ENCODE measurements at places on chromosomes 2 and 18.
A peak's percentile ranks its signal among the peaks of the same experiment; 100 is the strongest.

- DNase-seq = peak; percentile 91
Observed at GRCh38 chr2:196068271-196069209, at the start of gene DNAH7. Gene DNAH7 (minus strand): TSS chr2:196068837. CDS start chr2:196068711, 126 bp downstream.

DNA sequence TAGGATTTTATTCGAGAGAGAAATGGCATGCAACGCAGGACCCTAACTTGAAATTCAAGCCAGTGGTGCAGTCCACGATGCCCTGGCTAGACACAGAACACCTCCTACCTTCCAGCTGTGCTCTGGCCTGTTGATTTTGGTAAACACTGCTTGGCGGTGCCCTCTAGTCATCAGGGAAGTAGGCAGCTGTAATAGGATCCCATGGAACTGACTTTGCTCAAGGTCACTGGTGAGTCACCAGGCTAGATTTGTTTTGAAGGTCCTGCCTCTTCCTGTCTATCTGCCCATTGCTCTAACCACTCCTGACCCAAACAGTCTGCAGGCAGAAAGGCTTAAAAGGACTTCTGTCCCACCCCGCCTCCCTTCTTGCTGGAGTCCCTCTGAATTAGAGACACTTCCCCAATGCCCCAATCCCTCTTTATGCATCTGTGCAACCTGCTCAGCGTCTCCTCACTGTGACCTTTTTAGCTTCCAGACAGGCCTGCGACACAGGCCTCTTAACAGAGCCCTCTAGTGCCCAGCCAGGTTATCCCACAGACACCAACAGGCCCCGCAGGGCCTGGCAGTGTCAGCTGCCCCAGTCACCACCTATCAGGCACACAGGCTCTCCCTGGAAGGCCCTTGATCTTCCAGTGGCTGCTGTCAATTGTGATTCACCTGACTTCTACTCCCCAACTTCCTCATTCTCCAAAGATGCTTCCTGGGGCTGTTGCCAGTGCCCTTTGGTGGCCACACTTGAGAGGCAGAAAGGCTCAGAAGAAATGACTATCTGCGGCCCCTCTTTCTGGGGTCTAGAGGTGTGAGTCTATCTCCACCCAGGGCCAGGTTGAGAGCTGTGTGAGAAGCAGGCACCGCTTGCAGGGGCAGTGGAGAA is 5.2 kb downstream of the TMEM127 start:
- DNase-seq = peak; percentile 97

DNA sequence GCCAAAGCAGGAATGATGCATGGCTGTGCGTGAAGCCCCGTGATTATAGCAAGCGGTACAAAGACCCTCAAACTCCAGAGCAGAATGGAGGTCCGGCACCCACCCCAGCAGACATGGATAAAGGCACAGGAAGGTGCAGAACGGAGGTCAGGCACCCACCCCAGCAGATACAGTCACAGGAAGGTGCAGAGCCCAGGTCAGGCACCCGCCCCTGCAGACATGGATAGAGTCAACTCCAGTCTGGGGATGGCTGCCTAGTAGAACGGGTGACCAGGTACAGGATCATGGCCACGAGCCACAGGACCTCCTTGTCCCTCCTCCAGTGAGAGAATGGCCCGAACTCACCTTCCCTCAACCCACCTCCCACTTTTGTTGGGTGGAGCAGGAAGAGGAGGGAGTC is 318.3 kb upstream of the SALL3 start:
- no peak for DNase-seq

DNA sequence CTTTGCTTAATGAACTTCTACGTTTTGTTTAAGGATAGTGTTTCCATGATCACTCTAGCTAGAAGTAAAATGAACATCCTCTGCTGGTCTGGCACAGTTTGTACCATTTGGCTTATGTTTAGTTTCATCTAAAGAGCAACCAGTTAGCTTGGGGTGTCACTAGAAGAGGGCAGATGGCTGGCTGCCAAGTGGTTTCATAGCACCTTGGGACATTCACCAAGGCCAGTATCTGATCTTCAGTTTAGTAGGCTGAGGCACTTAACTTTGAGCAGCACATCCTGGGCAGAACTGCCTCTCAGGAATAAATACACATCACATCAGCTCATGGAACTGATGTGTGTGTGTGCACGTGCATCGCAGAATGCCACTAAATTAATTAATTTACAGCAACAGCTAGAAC is 68.4 kb downstream of the NXPH2 start:
- no peak for DNase-seq

GRCh38 chr18:78984941-78985784 is 5.5 kb downstream of the SALL3 start:
- DNase-seq = peak; percentile 70

- no peak for DNase-seq
Observed at GRCh38 chr2:191740016-191740419, 62.1 kb downstream of the NABP1 start.

DNA sequence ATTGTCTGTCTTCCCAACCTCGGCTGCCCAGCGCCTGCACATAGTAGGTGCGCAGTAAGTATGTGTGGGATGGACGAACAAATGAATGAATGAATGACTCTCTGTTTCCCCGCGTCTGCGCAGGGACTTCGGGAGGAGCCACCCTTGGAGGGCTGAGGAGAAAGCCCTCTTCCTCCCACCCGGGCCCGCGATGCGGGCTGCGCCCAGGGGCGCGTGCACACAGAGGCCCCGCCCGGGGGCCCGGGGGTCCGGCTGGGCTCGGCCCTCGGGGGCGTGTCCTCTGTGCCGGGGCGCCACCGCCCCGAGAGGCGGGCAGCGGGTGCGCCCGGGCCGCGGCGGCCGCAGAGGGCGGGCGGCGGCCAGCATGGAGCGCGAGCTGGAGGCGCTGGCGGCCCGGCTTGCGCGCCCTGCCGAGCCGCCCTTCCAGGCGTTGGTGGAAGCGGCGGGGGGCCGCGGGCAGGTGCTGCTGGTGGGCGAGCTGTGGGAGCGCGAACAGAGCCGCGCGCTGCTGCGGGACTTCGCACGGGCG is at the start of gene C2orf72:
Gene C2orf72 (plus strand): TSS at position 322 of the 529 bp plus-strand sequence. CDS start 43 bp downstream, at position 365.
- DNase-seq = no peak

- no peak for DNase-seq
Observed at GRCh38 chr2:4745056-4745991, 946.9 kb upstream of the SOX11 start.

DNA sequence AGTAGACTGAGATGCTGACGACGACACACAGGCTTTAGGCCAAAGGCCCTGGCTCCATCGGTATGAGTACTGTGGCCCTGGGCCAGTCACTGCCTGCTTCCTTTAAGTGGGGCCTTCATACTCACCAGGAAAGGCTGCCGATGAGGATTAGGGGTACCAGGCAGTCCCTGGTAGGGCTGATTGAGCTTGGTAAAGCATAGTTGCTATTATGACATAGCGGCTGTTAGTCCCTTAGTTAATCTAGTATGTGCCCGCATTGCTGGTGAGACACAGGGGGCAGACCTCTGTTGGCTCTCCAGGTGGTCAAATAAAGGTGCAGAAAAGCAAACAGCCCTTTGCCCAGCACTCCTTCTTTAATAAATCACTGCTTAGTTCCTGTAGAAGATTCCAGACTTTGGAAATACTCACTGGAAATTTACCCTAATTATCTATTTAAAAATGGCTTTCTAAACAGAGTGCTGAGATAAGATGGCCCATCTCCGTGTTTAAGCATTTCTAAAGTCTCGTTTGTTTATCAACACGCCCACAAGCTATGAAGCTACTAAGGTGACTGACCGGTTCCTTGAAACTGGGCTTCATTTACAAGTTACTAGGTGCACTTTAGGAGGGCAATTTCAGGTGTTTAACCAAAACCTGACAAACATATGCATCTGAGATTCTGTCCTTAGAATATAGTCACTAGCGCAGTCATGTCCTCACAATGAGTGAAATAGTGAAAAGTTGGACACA is 8.7 kb upstream of the BIN1 start:
- DNase-seq = no peak

GRCh38 chr2:85712849-85713612 is 18.9 kb downstream of the GNLY start:
- no peak for DNase-seq

Data from RKO (cell line).